ENCODE measurements at places on chromosomes 7 and 10.

- DNase-seq, result no peak
These were observed 43.1 kb upstream of the CASD1 start for GRCh38 chr7:94466516-94466915.

GRCh38 chr7:25148772-25149575 lies 23.9 kb upstream of the CYCS start:
- DNase-seq, result no peak

- DNase-seq, result no peak
These were observed 78.4 kb upstream of the NANOS1 start for GRCh38 chr10:118950997-118951637.

- DNase-seq, result peak; percentile 51
These were observed 6.7 kb upstream of the COA1 start for GRCh38 chr7:43735802-43736603.

DNA sequence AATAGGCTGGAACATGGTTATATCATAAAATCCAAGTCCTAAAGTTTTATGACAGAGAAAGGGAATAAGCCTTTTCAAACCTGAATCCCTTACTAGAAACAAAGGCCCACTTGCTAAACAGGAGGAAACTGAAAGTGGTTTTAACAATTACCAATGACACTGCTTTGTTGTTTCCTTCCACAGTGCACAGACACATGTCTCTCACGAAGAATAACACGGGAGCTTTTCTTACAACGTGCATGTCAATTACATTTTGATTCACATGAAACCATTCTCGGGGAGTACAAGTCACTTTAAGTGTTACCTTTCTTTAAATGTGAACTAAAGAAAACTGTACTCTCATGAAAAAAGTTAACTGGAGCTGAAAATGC lies 1.4 kb downstream of the MRPS33 start:
- DNase-seq, result peak; percentile 9

- no peak for DNase-seq
These were observed 125.9 kb upstream of the LYZL2 start for GRCh38 chr10:30755441-30755953.

DNA sequence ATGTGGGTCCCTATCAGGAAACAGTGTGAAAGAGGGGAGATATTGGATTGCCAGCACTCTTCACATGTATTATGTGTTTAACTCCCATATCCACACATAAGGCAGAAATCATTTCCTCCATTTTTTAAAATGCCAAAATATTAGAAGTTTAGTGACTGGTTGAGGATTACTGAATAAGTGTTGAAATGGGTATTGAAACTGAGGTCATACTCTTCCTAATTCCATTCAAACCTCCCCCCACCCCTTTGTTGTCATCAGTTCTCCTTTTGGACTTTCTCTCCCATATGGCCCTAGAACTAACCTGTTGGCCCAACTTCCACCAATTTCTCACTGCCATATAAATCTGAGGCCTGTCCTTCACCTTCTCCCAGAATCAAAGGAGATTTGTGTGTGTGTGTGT lies 81.6 kb downstream of the EVX1 start:
- no peak for DNase-seq

- peak; percentile 19 for DNase-seq
These were observed 786 bp downstream of the CUEDC2 start for GRCh38 chr10:102431452-102432124.

GRCh38 chr7:44379366-44380188 lies 54.2 kb upstream of the CAMK2B start:
- peak; percentile 40 for DNase-seq

GRCh38 chr10:77494327-77494726 lies 143.3 kb downstream of the KCNMA1 start:
- DNase-seq, result peak; percentile 59

DNA sequence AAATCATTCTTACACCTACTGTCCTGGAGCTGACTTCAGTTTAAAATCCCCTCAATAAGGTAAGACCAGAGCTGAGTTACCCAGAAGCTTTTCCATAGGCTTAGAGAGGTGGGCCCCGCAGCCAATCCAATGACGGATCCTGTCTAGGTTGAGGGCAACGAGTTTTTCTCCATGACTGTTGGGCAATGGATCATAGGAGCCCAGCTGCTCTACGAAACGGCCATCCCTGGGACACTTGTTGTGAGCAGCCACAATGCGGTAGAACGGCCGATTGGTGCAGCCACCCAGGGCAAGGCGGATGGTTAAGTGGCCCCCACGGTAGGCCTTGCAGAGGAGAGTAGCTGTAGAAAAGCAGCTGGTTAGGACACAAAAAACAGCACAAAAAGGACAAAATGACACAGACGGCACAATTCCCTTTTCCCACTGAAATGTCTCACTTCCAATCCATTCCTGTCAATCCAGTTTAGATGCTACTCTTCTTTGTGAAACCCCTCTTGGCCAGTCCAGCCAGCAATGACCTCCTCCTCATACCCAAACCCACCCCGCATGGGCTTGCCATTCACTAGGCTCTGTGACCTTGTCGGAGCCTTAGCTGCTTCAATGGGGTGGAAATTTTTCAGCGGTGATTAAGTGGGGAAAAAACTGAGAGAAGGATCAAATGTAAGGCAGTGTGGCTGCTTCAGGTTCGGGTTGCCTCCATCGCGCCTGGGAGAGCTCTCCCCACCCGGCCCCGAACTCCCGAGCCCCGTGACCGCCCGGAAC lies 580 bp downstream of the MRPS16 start:
- DNase-seq, result no peak

- peak; percentile 63 for DNase-seq
These were observed 55.4 kb downstream of the LYZL1 start for GRCh38 chr10:29344073-29344820.

DNA sequence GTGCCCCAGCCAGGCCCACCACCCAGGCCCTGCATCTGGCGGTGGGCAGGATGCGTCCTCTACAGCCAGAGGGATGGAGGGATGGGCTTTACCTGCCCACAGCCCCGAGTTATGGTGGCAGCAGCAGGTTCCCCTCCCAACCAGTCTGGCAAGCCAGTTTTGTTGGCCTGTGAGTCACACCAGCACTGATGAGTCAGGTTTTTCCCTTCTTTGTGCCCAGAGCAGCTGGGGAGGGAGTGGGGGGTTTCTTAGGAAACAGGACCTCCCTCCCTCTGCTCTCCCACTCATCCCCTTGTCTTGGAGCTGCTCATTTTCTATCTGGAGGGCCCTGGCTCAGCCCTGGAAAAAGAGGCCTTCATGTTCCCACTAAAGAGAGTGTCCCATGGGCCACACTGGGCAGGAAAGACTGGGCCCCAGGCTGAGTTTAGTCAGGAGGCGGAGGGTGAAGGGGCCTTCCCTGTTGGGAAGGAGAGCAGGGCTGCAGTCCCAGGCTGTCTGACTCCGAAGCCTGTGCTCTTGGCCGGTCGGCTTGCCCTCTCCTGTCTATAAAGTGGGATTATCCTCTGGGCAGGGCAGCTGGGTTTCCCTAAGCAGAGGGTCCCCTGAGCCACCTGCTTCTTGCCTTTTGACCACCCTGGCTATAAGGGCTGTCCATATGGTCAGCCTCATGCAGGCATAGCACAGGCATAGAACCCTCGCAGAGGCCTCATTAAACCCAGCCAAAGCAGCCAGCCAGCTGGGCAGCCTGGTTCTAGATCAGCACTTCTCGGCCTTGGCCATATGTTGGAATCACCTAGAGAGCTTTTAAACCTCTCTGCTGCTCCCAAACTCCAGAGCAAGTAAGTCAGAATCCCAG lies 30.2 kb upstream of the ANKRD2 start:
- peak; percentile 95 for DNase-seq

DNA sequence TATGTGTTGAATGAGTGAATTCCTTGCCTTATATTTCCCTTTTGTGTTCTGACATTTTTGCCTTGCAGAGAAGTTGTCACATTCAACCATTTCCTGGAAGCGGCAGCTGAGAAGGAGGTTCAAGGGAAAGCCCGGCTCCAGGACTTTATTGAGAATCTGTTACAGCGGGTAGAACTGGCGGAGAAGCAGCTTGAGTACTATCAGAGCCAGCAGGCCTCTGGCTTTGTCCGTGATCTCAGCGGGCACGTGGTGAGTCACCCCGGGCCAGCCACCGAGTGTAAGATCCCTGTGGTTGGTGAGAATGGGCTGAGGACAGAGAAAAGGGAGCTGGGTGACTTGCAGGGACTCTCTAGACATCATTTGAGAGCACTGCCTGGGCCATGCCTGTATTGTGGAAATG lies 14.2 kb downstream of the ZNF365 start:
- DNase-seq, result peak; percentile 32

DNA sequence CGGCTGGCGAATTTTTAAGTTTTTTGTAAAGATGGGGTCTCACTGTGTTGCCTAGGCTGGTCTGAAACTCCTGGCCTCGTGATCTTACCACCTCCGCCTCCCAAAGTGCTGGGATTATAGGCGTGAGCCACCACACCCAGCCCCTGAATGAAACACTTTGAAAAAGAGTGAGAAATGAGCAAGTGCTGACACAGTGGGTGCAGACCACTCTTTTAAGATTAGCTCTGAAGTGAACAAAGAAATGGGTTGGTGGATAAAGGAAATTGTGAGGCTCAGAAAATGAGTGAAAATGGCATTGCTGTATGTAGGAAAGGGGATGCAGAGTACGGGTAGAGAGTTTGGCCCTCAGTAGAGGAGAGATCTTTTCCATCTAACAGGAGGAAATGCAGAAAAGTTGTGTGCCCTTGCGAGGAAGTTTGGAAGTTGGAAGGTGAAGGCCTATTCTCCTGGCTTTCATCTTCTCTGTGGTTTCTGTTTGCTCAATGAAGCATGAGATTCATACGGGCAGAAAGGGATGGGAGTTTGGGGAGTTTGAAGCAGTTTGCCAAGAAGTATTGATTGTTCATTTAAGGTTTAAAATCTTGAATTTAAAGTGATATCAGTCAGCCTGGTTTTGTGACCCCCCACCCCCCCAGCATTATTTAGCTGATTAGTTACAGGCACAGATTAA lies 11.0 kb downstream of the MAPK8 start:
- DNase-seq, result peak; percentile 52

- DNase-seq, result no peak
These were observed 313.6 kb upstream of the CDC14C start for GRCh38 chr7:48610705-48611104.

DNA sequence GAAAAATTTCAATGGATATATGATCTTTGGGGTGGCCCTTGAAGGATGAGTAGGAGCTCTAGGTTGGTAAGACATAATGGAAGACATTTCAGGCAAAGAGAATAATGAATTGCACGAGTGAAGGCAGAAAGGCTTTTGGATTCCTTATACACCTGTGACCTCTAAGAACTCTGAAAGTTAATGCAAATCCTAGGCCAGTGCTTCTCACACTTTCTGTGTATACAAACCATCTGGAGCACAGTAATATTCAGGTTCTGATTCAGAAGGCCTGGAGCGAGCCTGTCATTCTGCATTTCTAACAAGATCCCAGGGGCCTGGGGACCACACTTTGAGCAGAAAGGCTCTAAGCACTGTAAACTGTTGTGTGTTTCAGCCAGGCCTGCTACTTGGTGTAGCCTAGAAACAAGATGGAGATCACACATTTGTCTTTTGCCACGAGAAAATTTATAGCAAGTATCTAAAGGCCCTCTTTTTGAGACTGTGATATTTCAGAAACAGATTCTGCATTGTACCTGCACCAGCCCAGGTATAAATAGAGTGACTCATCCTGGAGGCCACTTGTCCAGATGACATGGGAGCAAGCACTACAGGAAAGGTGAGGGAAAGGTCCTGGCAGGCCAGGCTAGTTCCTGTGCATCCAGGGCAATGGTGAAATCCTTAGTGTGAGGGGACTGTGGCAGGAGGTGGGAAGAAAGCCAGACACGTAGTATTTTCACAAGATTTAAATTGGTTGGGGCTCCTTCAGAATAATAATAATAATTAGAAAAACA lies 24.4 kb downstream of the MRPS33 start:
- DNase-seq, result no peak

- DNase-seq, result no peak
These were observed 3.8 kb downstream of the LEP start for GRCh38 chr7:128244861-128245260.

DNA sequence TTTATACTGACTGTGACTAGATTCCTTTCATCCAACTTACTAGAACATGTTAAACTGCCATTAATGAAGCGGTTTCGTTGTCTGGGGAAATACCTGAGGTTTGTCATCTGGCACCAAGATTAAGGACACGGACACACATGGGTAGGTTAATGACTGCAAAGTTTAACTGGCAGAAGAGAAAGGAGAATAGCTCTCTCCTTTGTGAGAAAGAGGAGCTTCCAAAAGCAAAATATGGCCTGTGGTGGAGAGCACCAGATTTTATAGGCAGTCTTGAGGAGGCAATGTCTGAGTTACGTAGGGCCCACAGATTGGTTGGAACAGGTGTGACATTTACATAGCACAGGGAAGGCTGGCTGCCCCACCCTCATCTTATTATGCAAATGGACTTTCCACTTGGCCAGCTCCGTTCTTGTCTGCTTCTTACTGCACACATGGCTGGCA lies 1193.0 kb upstream of the CELF2 start:
- DNase-seq, result no peak

GRCh38 chr7:134766779-134767519 lies 12.5 kb upstream of the CALD1 start:
- no peak for DNase-seq
